ENCODE measurements at places on chromosomes 16 and 17. TPM values are rescaled to one million over a fixed set of nuclear protein-coding genes. Genes with fewer than 3 reads are reported as not detected.

NTN3 gene
- polyA plus RNA-seq = not detected

SDR42E2 gene
- not detected for polyA plus RNA-seq

PRAC1 gene
- polyA plus RNA-seq = not detected

KRTAP16-1 gene
- not detected for polyA plus RNA-seq

- DNase-seq = no peak
These were observed 19.6 kb downstream of the CPPED1 start for GRCh38 chr16:12784076-12784475.

GRCh38 chr17:61002316-61002736 lies 324.7 kb downstream of the BCAS3 start:
- DNase-seq = no peak

GRCh38 chr16:5257462-5257861 lies 159.9 kb upstream of the EEF2KMT start:
- no peak for DNase-seq

DNA sequence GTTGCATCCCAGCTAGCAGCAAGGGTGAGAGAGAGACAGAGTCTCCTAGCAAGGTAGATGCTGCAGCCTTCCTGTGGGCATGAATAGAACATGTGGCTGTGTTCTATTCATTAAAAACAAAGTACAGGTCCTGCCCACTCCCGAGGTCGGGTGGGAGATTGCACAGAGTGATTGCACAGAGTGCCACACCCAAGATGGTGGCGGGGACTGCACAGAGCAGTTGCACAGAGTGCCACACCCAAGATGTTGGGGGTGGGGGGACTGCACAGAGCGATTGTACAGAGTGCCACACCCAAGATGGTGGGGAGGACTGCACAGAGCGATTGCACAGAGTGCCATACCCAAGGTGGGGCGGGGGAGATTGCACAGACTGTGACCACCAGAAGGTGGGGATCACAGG lies 410.8 kb upstream of the EEF2KMT start:
- DNase-seq = no peak

DNA sequence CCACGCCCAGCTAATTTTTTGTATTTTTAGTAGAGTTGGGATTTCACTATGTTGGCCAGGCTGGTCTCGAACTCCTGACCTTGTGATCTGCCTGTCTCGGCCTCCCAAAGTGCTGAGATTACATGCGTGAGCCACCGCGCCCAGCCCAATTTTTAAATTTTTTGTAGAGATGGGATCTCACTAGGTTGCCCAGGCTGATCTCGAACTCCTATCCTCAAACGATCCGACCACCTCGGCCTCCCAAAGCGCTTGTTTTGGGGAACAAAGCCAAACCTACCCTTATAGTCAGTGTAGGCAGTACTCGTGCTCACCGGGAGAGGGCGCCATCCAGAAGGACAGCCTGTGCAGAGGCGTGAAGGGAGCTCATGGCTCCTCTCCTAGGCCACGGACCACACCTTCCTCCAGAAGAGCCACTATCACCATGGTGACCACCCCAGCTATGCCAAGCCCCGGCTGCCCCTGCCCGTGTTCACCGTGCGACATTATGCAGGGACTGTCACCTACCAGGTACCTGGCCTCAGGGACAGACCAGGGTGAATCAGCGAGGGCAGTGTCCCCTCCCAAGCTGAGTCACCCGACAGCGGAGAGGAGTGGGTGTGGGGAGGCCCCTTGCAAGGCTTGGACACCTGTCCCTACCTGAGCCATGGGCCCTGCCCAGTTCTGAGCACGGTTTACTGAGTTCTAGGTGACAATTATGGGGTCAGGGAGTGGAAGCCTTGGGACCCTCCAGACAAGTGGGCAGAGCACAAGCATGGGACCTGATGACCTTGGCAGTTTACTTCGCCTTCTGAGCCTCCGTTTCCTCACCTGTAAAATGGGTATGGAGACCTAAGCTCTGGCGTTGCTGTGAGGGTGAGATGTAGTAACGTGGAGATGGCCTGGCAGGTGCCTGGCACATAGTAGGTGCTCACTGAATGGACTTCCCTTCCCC lies 13.7 kb downstream of the MYO15B start:
- peak; percentile 50 for DNase-seq

DNA sequence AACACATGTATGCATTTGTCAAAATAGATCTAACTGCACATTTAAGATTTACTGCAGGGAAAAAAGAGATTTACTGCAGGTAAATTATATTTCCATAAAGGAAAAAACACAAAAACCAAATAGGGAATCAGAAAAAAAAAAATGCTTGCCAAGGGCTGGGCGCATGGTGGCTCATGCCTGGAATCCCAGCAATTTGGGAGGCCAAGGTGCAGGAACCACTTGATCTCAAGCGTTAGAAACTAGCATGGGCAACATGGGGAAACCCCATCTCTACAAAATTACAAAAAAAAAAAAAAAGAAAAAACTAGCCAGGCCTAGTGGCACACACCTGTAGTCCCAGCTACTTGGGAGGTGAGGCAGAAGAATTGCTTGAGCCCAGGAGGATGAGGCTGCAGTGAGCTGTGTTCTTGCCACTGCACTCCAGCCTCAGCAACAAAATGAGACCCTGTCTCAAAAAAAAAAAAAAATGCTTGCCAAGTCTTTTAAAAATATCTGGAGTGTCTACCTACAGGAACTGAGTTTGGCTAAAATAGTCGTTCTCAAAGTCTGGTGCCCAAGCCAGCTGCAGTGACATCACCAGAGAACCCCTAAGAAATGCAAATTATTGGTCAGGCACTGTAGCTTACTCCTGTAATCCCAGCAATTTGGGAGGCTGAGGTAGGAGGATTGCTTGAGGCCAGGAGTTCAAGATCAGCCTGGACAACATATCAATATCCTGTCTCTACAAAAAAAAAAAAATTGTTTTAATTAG lies 17.5 kb downstream of the TRIM25 start:
- no peak for DNase-seq

GRCh38 chr16:30002614-30003346 lies 6.7 kb downstream of the INO80E start:
- no peak for DNase-seq

DNA sequence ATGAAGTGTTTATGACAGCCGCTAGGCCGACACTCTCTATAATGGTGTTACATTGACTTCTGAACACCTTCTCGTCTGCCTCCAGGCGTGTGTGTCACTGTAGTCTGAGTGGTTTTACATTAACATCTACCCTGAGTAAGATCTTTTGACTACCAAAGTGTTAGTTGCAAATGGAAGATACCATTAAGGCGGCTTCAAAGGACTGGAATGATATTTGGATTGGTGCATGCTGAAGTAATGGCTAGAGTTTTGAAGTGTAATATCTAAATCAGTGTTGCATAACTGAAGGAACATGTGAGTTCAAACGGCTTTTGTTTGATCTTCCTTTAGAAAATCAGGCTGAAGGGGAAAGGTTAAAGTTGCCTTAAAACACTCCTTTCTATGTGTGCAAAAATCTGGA lies 52.2 kb downstream of the BCAS3 start:
- DNase-seq = no peak

GRCh38 chr16:73813527-73813926 lies 483.1 kb upstream of the PSMD7 start:
- DNase-seq = no peak

GRCh38 chr17:44826123-44826790 lies 3.8 kb downstream of the GJC1 start:
- no peak for DNase-seq

DNA sequence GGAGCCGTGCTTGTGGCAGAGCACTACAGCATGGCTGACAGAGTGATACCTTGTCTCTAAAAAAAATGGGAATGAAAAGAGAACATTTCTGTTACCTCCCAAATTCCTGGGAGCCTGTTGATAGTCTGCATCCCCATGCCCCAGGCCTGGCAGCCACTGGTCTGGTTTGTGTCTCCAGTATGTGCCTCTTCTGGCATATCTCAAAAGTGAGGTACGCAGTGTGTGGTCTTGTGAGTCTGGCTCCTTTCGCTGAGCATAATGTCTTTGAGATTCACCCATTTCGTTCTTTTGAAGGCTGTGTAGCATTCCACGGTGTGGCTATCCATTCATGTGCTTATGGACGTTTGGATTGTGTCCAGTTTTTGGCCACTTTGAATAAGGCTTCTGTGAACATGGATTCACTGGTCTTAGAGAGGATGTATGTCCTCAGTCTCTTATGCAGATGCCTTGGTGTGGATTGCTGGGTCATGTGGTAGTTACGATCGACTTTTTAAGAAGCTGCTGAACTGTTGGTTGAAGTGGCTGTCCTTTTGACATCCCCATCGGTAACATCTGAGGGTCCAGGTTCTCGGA lies 39.1 kb downstream of the PRMT7 start:
- DNase-seq = no peak

DNA sequence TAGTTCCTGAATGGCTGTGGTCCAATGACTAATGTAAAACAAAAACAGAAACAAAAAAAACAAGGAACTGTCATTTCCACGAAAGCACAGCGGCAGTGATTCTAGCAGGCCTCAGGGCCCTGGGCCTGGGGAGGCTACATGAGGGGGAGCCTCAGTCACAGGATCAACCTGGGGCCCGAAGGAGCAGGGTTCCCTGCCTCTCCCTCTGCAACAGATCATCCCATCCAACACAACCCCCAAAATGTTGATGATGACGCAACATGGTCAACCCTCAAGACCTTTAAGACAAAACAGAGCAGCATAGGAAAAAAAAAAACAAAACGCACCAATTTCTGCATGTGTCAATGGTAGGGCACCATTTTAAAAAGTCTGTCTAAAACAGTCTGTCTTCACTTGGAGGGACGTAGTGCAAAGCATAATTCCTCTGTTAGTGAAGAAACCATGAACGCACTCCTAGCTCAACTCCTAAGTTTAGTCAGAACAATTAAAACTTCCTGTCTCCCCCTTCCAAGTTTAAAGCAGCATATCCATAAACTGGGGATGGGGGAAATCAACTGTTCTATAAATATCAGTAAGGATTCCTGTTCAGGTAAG lies 32.3 kb downstream of the AXIN2 start:
- no peak for DNase-seq

GRCh38 chr17:75566416-75566815 lies 21.2 kb upstream of the MYO15B start:
- peak; percentile 29 for DNase-seq

DNA sequence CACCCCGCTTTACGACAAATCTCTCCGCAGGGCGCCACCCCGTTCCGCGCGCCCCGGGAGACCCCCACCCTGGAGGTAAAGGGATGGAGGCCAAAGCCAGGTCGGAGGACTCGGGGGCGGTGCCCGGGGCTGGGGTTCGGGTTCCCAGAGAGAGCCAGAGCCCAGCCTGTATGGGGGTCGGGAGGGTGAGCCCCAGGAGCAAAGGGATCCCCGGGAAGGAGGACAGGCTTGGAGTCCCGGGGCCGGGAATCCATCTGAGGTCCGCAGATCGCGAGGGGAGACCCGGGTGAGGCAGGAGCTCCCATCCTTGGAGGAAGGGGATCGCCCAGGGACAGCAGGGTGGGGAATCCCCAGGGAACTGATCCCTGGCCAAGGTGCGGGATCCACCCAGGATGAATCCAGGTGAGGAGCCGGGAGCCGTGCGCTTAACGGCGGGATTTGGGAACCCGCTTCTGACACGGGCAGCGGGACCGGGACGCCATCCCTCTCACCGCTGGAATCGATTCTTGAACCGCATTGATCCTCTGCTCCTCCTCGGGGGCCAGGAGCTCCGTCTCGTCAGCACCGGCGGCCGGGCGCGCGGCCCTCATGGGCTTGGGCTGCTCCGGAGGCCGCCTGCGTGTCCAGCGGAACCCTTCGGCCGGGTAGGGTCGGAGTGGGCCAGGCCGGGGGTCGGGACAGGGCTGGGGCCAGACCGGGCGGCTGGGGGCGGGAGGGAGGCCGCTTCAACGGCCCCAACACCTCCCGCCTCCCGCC lies at the start of gene MMD:
MMD (minus strand) TSS at position 657 of the 756 bp plus-strand sequence; CDS start at position 517, 140 bp downstream.
- peak; percentile 54 for DNase-seq

DNA sequence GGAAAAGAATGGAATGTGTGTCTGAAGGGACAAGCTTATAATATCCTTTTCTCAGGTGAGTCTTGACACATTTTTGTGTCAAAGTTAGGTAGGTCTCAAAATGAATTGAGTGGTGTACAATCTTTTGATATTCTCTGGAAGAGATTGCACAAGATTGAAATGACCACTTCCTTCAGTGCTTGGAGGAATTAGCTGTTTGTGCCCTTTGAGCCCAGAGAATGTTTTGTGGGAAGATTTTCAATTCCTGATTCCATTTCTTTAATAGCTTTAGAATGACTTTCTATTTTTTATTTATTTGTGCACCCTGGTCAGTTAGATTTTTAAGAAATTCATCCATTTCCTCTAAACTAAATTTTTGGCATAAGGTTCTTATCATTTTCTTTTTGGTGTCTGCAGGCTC lies 1.6 kb upstream of the CCL13 start:
- no peak for DNase-seq

DNA sequence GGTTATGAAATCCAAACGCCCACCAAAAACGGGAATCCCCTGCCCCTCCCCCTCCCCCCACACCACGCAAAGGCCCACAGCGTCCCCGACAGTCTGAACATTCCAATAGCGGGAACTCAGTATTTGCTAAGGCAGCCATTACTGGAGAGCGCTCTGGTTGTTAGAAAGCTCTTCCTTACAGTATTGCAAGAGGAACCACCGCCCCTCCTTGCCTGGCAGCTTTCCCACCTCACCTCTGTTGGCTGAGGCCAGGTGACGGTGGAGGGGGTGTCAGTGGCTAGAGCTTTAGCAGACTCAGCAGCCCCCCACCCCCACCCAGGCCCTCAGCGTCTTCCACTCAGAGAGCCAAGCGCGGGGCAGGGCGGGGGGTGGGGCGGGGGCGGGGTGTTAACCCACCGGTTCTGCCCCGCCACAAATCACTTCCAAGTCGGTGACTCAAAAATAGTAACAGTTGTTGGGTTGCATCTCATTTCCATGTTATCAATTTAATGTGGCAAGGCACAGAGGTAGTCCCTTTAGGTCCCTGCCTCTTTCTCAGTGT lies 2.2 kb upstream of the PLEKHH3 start:
- DNase-seq = peak; percentile 37
